ENCODE measurements at places on chromosomes 16 and 17.

GRCh38 chr16:396605-397004, 394 bp upstream of the NME4 start:
- DNase-seq, result no peak

DNA sequence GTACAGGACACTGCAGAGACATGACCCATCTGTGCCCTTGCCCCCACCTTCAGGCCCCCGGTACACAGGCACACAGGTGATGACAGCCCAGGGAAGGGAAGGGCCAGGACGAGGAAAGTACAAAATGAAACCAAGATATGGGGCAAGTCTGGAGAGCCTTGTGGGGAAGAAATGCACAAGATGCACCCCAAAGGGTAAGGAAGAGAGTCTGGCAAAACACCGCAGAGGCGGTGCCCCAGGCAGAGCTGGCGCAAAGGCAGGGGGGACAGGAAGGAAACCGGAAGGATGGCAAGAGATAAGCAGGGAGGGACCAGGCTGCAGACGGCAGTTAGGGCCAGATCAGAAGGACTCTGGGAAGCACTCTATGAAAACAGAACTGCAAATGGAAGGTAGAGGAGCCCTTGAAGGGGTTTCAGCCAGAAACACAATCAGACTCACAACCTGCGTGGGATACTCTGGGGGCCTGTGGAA, 81.4 kb downstream of the SLC39A11 start:
- no peak for DNase-seq

DNA sequence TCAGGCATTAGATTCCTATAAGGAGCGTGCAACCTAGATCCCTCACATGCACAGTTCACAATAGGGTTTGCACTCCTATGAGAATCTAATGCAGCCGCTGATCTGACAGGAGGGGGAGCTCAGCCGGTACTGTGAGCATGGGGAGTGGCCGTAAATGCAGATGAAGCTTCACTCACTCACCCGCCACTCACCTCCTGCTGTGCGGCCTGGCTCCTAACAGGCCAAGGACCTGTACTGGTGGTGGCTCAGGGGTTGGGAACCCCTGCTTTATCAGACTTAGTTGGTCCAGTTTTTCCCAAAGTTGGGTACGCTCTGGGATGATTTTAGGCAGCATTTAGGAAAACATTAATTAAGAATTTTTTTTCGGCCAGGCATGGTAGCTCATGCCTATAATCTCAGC, 103.8 kb downstream of the MARF1 start:
- DNase-seq, result no peak

DNA sequence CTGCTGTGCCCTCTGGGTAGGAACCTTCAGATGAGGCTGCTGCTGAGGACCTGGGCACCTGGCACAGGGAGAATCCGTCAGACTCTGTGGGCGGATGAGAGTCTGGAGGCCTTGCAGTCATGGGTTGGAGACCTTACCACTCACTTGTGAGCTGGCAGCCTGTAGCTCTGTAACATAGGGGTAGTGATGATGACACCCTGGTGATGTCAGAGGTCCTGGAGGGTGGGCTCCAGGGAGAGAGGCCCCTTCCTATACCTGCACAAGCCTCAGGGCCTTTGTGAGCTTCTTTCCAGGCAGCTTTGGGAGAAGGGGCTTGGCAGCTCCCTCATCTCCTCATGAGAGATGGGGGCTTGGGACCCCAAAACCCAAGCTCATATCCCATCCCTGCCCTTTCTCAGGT, 1.6 kb downstream of the MIEF2 start:
- no peak for DNase-seq

- DNase-seq, result no peak
These were observed 2.3 kb upstream of the HOXB2 start for GRCh38 chr17:48546924-48547807.

GRCh38 chr16:68782198-68783174, 45.4 kb downstream of the CDH1 start:
- DNase-seq, result no peak

GRCh38 chr16:57630407-57630797, 2.0 kb downstream of the ADGRG1 start:
- DNase-seq, result no peak
